ENCODE measurements at places on chromosomes 4 and X. TPM values are rescaled to one million over a fixed set of nuclear protein-coding genes. Genes with fewer than 3 reads are reported as not detected.

The RNF150 gene
- total RNA-seq = 34.2 TPM

The TIGD4 gene
- 0.28 TPM for total RNA-seq

The MAP3K15 gene
- total RNA-seq = not detected

The SPANXB1 gene
- total RNA-seq = not detected

The SORCS2 gene
- 1.7 TPM for total RNA-seq

The CCNG2 gene
- 6.2 TPM for total RNA-seq

The RRH gene
- total RNA-seq = not detected

The IL2 gene
- not detected for total RNA-seq

- no peaks in the 10 kb centered on the region for H3K27me3 ChIP-seq
- H3K4me3 ChIP-seq = no peak overlapping the region
- no peak for DNase-seq
Measured at GRCh38 chrX:13064599-13065143, 20.3 kb upstream of the FAM9C start.

- no peak for DNase-seq
- H3K27ac ChIP-seq = no peak overlapping the region
- no peaks in the 10 kb centered on the region for H3K27me3 ChIP-seq
- H3K36me3 ChIP-seq = no peaks in the 10 kb centered on the region
Measured at GRCh38 chrX:12701628-12702027, 89.6 kb upstream of the PRPS2 start.

- DNase-seq = no peak
- no peak overlapping the region for H3K27ac ChIP-seq
- no peaks in the 10 kb centered on the region for H3K36me3 ChIP-seq
- H3K27me3 ChIP-seq = no peaks in the 10 kb centered on the region
- H3K4me1 ChIP-seq = no peaks in the 10 kb centered on the region
- H3K4me3 ChIP-seq = no peak overlapping the region
Measured at GRCh38 chrX:50067435-50068284, 133.1 kb downstream of the AKAP4 start.

DNA sequence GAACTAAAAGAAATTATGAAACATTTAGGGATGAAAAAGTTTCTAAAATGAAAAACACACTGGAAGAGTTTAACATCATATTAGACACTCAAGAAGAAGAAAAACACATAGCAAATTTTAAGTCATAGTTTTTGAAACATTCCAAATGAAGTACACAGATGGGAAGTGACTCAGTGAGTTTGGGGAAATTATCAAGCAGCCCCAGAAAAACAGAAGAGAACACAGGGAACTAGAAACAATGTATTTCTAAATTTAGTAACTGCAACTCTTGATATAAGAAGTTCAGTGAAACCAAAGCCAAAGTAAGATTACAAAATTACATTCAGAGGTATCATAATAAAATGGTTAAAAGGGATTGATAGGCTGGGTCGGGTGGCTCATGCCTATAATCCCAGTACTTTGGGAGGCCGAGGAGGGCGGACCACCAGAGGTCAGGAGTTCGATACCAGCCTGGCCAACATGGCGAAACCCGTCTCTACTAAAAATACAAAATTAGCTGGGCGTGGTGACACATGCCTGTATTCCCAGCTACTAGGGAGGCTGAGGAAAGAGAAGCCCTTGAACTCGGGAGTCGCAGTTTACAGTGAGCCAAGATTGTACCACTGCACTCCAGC lies 461.2 kb downstream of the KCTD8 start:
- H3K36me3 ChIP-seq = no peaks in the 10 kb centered on the region
- no peaks in the 10 kb centered on the region for H3K27me3 ChIP-seq
- H3K27ac ChIP-seq = no peak overlapping the region
- DNase-seq = no peak

DNA sequence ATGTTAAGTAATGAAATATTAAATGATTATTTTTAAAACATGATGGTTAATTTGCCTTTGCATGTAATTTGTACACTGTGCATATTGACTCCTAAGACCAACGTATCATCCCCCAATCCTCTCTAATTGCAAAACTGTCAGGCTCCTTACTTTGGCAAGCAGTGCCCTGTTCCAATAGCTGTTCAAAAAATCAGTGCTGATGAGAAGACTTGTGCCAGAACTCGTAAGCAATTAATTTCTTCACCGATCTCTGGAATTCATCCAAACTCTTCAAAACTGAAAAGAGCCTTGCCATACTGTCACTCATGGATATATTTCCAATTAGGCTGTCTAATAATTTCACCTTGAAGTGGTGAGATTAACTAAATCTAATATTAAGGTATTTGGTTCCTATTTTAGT lies 493.9 kb upstream of the NDST4 start:
- H3K27ac ChIP-seq = no peak overlapping the region
- no peak overlapping the region for H3K4me3 ChIP-seq
- DNase-seq = no peak
- no peaks in the 10 kb centered on the region for H3K36me3 ChIP-seq
- H3K27me3 ChIP-seq = no peaks in the 10 kb centered on the region

GRCh38 chr4:113049421-113050370 lies at the start of gene ANK2:
Gene ANK2, plus strand, starts transcription at chr4:113049653. Its CDS starts 76 bp downstream, at chr4:113049729.
- no peaks in the 10 kb centered on the region for H3K27me3 ChIP-seq
- no peak for DNase-seq

- no peaks in the 10 kb centered on the region for H3K27me3 ChIP-seq
- peaks cover 11% of the 10 kb centered on the region for H3K4me1 ChIP-seq
- H3K4me3 ChIP-seq = no peak overlapping the region
- no peak for DNase-seq
- no peaks in the 10 kb centered on the region for H3K36me3 ChIP-seq
- no peak overlapping the region for H3K27ac ChIP-seq
Measured at GRCh38 chrX:111348429-111348828, 63.6 kb downstream of the DCX start.

GRCh38 chrX:100928660-100929613 lies at the start of gene XKRX:
Gene XKRX, minus strand, starts transcription at chrX:100928917. Its CDS starts 613 bp downstream, at chrX:100928304.
- H3K4me3 ChIP-seq = no peak within 1 kb of the TSS
- no peak within 1 kb of the TSS for H3K27ac ChIP-seq
- DNase-seq = no peak
- no peaks in the 10 kb centered on the region for H3K36me3 ChIP-seq
- H3K4me1 ChIP-seq = peaks cover 10% of the 10 kb centered on the region

- no peak for DNase-seq
- no peaks in the 10 kb centered on the region for H3K27me3 ChIP-seq
- no peak overlapping the region for H3K27ac ChIP-seq
- no peak overlapping the region for H3K4me3 ChIP-seq
Measured at GRCh38 chr4:186557061-186557460, 1.7 kb upstream of the MTNR1A start.

All from right atrium auricular region (tissue), 2 donors.